Heart right ventricle (tissue), 16 donors: ENCODE measurements at places on chromosomes 16 and 17. TPM values are rescaled to one million over a fixed set of nuclear protein-coding genes. Genes with fewer than 3 reads are reported as not detected.

Gene PDIA2
- total RNA-seq = 3.7 TPM

Gene CRYM
- total RNA-seq = 94.5 TPM

- DNase-seq = no peak
Observed at GRCh38 chr16:89015271-89015859, 38.4 kb upstream of the CBFA2T3 start.

DNA sequence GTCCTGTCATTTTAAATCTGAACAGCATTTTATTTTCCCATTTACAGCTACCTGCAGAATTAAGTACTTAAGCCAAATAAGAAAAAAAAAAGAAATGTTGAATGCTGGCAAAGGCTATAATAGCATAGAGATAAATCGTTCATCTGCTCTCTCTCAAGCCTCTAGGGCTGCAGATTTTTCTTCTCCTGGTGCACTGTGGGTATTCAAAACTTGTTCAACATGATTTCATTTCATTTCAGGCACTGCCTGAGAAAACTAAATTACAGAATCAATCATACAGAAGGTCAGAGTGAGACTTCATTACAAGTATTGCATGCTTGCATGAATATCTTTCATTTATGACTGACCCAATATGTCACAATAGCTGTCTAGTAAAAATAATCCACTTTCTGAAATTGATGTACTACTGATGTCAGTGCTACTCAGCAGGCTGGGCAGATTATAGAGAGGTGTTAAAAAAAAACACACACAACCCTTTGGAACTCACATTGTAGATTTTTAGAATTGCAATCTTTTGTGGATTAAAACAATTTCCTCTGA lies 86.2 kb downstream of the TOX3 start:
- no peak for DNase-seq

DNA sequence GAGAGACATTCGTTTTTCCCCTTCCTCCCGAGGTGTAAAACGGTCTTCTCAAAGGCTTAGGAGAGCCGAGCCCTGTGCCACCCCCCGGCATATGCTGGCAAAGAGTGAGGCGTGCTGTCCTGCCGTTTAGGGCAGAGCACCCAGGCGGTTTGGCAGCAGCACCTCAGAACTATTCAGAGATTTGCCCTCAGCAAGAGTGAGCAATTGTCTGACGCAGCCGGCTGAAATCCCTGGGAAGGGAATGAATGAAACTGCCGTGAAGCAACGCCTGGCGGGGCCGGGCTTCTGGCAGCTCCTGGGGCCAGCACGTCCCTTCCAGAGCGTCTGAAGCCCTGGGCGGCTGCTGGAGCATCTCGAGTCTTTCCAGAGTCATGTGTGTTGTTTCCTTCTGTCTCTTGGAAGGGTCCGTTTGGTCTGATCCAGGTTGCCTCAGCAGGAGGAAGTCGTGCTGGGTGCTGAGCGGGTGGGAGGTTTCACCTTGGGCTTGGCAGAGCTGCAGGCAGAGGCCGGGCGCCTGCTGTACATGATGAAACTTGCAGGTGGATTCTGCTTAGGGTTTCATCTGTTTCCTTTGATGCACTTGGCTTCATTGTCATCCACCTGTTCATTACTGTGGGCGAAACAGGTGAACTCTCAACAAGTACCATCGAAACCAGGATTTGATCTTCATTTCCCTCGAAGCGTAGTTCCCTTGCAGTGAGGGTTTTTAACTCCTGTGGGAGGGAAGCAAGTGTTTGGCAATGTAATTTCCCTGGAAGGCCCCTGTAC lies 35.4 kb downstream of the TBCD start:
- DNase-seq = no peak

Gene FOXL1
- 1.00 TPM for total RNA-seq

DNA sequence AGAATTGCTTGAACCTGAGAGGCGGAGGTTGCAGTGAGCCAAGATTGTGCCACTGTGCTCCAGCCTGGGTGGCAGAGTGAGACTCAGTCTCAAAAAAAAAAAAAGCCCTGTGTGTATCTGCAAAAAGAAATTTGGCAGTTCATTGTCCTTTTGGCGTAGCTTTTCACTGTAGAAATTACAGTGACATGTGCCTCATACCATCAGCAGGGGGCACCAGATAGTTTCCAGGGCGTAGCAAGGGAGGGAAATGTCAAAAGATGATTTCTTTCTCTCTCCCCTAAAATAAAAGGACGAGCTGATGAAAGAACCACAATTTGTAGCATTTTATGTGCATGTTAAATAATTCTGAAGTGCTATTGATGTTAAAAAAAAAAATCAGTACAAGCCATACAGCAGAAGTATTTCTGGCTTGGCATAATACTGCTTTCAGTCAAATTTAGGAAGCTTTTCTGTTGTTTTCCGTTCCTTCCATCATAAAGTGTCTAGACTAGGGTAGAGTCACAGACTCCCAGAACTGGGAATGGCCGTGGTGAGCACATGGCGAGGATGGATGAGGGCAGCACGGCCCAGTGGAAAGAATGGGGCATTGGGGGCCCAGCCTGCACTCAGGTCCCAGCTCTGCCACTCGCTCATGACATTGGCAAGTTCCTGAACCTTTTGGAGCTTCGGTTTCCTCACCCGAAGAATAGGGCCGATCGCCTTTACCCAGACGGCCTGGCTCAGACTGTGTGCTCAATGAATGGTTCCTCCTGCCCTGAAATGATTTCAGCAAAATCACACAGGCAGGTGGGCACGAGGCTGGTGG lies 59.8 kb upstream of the RPH3AL start:
- peak; percentile 62 for DNase-seq

- no peak for DNase-seq
Observed at GRCh38 chr17:73639322-73639721, 4.9 kb downstream of the SDK2 start.
